Natural killer cell treated with Interleukin-12 subunit alpha and Interleukin-12 subunit beta and Interleukin-15 and Interleukin-18, amount 100 ng/mL, for 72 hours (primary cell): ENCODE measurements at places on chromosomes 4 and X.

- no peak for DNase-seq
Measured at GRCh38 chrX:133913009-133913408, 72.4 kb downstream of the GPC3 start.

- no peak for DNase-seq
Measured at GRCh38 chr4:163256680-163257343, 75.6 kb downstream of the NPY1R start.

DNA sequence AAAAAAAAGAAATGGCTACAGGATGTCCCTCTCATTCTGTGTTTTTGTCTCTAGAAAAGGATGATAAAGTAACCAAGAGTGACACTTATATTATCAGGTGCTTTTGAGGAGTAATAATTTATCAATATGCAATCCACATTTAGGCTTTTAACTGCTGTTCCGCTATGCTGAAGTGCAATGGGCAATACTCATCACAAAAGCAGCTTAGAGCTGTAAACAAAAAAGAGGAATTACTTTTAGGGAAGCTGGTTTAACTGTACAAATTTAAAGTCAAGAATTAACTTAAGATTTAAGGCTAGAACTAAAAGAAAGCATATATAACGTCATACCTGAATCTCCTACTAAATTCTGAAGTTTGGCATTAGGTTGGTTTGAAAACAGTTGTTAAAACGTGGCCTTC lies 93.5 kb upstream of the DDX3X start:
- no peak for DNase-seq

DNA sequence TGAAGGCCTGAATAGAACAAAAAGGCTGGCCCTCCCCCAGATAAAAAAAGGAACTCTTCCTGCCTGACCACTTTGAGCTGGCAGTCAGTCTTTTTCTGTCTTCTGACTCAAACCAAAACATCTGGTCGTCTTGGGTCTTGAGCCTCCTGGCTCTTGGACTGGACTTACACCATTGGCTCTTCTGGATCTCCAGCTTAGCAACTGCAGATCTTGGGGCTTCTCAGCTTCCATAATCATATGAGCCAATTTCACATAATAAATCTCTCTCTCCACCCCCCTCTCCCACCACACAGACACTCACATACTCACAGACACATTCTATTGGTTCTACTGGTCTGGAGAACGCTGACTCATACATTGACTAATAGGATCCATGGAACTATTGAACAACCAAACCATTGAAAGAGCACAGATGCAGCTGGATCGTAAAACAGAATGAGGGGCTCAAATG lies 15.6 kb upstream of the CWH43 start:
- DNase-seq = no peak
